Activated CD4-positive, alpha-beta T cell treated with anti-CD3 and anti-CD28 coated beads, Interleukin-2, amount 50 U/mL, for 48 hours (primary cell): ENCODE measurements at places on chromosomes 5 and 9.

DNA sequence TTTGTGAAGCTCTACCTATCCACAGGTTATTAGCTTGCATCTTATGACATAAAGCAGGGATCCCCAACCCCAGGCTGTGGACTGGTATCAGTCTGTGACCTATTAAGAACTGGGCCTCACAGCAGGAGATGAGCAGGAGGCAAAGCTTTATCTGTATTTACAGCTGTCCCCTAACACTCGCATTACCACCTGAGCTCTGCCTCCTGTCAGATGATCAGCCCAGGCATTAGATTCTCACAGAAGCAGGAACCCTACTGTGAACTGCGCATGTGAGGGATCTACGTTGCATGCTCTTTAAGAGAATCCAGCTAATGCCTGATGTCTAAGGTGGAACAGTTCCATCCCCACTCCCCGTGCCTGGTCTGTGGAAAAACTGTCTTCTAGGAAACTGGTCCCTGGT is 19.7 kb downstream of the FBXW11 start:
- no peak for DNase-seq

GRCh38 chr5:82820961-82821845 is 256.0 kb downstream of the TMEM167A start:
- no peak for DNase-seq

DNA sequence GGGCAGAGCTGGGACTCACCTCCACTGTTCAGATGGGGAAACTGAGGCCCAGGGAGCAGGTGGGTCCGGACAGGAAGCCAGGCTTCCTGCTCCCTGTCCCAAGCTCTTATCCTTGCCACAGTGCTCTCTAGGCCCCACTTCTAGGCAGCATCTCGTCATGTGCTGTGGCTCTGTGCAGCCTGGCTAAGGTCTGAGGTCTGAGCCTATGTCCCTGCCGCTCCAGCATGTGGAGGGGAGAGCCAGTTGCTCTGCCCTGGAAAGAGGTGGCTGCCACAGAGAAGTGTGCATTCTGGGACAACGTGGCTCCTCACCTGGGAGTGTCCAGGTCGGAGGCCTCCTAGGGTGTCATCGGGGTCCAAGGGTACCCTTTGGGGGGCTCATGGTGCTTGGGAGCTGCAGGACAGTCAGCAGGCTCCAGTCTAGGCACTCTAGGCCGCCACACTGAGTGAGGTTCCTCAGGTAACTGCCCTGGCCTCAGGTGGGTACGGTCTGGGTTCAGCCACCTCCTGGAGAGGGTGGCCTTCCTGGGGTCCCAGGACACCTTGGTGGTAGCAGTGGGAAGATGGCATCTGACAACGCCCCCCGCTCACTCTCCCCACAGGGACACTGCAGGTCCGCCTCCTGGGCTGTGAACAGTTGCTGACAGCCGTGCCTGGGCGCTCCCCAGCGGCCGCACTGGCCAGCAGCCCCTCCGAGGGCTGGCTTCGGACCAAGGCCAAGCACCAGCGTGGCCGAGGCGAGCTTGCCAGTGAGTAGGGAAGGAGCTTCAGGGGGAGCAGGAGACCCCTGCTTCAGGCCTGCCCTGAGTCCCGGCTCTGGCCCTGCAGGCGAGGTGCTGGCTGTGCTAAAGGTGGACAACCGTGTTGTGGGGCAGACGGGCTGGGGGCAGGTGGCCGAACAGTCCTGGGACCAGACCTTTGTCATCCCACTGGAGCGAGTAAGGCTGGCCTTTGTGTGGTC is 10.4 kb downstream of the PKN3 start:
- no peak for DNase-seq

DNA sequence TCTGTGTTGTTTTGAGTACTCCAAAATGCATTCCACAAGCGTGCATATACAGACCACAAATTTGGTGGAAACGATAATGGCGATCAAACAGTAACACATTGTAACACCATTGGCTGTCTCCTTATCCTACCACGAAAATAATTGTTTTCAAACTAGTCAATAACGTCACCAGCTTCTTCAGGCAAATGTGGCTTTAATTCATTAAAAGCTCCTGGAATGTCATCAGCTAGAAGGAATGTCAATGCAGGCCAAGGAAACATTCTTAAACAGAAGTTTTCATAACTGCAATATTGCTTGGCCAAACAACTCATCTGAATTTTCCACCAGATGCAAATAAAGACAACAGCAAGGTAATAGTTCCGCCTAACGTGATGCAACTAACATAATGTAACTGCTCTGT is 71.6 kb upstream of the XPA start:
- DNase-seq: no peak

DNA sequence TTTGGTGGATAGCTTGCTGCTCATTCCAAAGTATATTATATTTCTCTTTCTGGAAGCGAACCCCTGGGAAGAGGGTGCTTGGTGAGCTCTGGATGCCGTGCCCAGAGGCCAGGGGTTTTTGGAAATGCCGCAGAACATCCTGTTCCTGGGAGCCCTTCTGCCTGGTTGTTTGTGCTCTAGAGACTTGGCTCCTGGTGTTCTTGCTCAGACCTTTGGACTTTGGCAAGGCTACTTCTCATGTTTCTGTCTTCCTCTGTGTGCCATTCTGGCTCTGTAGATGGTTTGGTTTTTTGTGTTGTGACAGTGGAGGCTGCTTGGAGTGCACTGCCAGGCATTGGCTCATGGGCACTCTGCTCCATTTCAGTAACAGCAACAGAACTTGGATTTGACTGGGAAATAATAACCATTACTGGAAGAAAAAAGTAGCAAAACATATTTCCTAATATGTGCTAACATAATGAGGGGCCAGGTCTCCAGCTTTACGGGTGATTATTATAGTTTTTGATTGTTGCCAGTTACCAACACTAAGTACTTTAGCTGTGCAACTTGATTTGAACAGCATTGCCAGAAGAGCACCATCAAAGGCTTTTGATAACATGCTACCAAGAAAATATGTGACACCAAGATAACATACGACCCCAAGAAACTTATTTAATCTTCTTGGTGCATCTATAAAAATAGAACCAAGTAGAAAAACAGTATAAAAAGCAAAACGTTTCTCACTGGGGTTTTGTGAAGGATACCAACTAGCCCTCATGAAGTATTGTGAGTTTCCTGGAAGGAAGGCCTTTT is 94.2 kb downstream of the PCSK1 start:
- no peak for DNase-seq

GRCh38 chr9:84744195-84744594 is 74.7 kb downstream of the NTRK2 start:
- DNase-seq: no peak

DNA sequence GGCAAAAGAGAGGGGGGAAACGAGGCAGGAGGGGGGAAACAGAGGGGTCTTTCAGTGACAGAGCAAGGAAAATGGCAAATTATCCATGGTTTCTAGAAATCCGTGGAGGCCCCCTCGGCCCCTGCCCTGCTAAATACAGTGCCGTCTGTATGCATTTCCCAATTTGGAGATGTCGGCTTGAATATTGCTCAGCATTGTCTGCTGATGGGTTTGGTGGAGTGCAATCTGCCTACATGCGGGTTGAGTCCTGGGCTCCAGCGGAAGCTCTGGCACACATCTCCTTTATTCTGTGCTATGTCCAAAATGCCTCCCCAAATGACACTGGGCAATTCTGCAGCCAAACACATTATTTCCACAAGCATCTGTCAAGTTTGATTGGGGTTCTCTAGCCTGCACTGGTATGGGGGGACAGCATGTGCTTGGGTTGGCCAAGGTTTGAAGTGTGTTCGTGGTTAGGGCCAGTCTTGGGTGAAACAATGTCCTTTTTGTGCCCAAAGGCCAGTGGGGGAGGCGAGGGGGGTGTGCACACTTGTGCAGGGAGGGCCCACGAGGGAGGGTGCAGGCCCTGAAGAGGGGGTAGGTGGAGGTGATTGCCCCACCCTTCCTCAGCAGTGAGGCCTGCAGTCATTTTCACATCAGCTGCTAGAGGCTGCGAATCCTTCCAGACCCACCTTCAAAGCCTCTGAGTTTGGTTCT is 6.2 kb upstream of the NEUROG1 start:
- no peak for DNase-seq

GRCh38 chr5:44646016-44646415 is 162.7 kb upstream of the MRPS30 start:
- DNase-seq: no peak

- DNase-seq: no peak
Measured at GRCh38 chr5:36152324-36153297, 700 bp downstream of the SKP2 start.

DNA sequence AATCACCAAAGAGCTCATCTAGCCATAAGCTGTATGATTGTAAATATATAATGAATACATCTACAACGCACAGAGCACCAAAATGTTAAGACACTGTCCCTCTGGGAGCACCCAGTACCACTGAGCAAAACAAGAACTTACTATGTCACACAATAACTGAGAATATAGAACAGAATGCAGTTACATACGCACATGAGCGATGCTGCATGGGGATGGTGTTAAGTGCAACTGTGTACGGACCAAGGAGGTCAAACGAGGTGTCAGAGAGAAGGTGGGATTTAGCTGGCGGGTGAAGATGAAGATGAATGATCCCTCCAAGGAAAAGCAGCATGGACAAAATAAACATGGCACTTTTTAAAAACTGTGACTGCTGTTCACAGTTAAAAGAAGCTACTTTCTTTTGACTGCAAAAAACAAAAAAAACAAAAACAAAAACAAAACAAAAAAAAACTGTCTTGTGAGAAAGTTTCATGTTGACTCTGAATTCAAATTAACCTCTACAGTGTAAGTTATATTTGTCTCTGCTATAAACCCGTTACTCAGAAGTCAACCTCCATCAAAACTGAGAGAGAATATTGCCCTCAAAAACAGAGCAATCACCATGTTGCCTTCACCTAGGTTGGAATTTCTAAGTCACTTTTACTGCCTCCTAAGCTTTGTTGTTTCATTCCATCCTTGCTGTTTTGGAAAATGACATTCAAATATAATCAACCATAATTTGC is 169.6 kb upstream of the GNA14 start:
- DNase-seq: no peak

- DNase-seq: peak; percentile 3
Measured at GRCh38 chr5:8458038-8458383, 589.1 kb downstream of the MTRR start.

DNA sequence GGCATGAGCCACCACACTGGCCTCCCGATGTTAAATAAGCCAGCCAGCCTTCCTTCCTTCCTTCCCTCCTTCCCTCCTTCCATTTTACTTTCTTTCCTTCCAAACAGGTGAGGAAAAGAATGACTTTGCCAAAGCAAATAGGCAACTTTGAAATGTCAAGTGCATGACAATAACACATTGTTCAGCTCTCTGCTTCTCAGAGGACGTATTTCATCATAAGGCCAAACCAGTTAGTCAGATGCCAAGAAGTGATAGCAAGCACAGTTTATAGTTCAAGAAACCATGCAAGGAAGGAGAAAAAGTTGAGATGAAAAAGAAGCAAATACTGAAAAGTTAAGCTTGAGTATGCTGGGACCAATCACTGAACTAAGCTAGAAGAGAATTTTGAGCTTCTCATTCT is 29.5 kb downstream of the POU4F3 start:
- no peak for DNase-seq

- no peak for DNase-seq
Measured at GRCh38 chr9:99399474-99399873, 177.4 kb downstream of the SEC61B start.

GRCh38 chr5:2376486-2376885 is 375.0 kb downstream of the IRX2 start:
- DNase-seq: no peak

DNA sequence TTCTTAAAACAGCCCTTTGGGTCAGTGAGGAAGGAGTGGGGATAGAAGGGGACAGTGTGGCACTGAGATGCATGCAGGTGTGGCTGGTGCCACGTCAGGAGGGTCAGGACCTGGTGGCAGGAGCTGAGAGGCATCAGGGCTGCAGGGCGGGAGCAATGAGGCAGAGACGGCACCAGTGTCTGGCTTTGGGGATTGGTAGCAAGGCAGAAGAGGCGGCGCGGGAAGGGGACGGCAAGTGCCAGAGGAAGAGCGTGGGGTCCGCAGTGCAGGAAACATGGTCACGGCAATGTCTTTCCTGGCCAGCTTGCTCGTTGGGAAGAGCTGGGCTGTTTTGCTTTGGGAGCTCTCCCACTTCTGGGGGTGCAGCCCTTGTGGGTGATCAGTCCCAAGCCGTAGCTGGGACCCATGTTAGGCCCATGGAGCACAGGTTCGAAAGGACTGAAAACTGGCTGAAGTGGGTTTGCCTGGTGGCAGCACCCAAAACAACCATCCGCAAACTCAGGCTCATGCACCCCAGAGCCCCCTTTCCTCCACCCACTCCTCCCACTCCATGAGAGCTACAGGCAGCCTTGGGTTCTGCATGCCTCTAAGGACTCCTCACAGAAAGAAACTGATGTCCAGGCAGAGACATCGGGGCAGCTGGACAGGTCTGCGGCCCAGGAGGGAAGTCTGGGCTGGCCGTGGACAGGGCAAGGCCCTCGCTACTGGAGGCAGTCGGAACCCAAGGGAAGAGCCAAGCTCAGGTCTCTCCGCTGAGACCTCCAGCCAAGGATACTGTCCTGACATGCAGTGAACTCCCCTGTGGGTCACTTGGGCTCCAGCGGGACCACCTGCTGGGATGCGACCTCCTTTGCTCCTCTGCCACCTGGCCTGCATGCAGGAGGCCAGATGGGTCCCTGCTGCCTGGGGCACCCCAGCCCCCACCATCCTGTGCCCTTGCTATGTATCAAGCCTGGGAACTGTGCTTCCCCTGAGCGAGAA is 104.4 kb downstream of the ZNF354C start:
- no peak for DNase-seq

DNA sequence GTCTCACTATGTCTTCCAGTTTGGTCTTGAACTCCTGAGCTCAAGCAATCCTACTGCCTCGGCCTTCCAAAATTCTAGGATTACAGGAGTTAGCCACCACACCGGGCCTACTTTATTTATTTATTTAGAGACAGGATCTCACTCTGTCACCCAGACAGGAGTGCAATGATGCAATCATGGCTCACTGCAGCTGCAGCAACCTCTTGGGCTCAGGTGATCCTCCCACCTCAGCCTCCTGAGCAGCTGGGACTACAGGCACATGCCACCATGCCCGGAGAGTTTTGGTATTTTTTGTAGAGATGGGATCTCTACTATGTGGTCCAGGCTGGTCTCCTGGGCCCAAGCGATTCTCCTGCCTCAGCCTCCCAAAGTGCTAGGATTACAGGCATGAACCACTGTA is 32.8 kb downstream of the PHAX start:
- no peak for DNase-seq

- DNase-seq: no peak
Measured at GRCh38 chr5:164235300-164235891, 730.0 kb downstream of the MAT2B start.

GRCh38 chr5:127582773-127583370 is 65.4 kb downstream of the PRRC1 start:
- DNase-seq: no peak

GRCh38 chr9:110050925-110051355 is 157.0 kb downstream of the C9orf152 start:
- peak; percentile 27 for DNase-seq

GRCh38 chr5:165996201-165996875 is 2295.1 kb upstream of the WWC1 start:
- no peak for DNase-seq

DNA sequence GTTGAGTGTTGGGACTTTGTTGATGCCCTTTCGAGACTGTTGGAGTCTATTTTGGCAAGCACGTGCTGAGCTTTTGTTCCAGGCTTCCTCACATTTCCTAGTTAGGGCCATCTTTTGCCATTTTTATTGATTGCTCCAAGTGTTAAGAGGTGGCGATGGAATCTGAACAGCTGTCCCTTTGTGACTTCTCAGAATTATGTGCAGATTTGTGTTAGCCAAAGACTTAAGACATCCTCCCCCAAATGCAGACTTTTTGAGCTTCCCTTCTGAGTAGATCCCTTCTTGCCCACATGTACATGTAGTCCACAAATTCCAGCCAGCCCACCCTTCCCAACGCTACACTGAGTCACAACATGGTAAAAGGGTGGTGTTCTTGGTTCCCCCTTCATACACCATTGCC is 59.2 kb downstream of the SPIN1 start:
- no peak for DNase-seq
